CD4-positive, alpha-beta T cell treated with Interleukin-10 for 1 hour (primary cell): ENCODE measurements at places on chromosomes 4 and X.
A peak's percentile ranks its signal among the peaks of the same experiment; 100 is the strongest.

DNA sequence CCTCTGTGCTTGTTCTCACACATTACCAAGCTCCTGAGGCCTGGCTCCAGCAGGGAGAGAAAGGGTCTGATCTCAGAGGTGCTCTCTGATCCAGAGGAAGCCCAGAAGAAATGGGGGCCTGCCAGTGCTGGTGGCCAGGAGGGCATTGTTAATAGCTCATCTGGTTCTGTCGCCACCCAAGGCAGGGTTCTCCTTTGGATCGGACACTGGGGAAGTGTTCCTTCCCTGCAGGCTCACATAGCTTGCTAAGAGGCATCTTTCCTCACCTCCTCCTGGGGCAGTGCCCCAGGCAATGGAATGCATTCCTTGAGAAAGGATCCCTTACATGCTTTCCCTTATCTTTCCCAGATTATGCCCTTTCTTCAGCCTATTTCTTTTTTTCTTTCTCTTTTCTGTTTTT lies 53.8 kb downstream of the RBM47 start:
- no peak for DNase-seq

- DNase-seq = no peak
These were observed 24.4 kb downstream of the IGSF1 start for GRCh38 chrX:131264665-131265064.

- no peak for DNase-seq
These were observed 14.9 kb downstream of the HNRNPD start for GRCh38 chr4:82358847-82359246.

GRCh38 chr4:149344436-149344835 lies 471.2 kb downstream of the IQCM start:
- DNase-seq = no peak

DNA sequence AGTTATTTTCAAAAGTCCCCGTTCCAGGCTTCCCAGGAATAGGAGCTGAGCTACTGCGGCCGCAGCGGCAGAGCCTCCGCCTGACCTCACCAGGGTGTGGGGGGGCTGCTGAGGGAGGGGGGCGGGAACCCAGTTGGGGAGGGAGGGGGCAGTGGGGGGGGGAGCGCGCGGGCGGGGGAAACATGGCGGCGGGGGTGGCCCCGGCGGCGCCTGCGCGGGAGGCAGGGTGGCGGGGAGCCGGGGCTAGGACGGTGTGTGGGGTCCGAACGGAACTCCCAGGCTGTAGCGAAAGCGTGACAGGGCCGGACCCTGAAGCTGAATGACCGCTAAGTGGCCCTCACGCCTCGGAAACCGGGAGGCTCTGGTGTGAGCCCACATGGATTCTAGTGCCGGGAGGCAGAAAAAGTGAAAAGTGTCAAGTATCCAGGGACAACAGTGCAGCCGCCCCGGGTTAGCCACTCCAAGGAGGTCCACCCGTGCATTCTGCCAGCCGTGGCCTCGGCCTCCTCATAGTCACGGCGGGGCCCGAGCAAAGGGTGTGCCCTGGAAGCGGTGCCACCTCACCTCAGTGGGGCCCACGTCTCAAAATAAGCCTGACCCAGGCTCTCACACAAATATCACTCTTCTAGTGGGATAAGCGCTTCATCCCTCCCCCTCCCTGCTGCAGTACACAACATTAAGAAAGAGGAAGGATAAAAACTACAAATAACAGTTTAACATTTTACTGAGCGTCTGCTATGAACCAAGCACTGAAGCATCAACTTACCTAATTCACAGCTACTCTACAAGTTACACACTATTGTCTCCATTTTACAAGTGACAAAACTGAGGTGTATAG lies at the start of gene KLHL13:
Gene KLHL13 (minus strand): TSS at position 98 of the 838 bp plus-strand sequence. CDS start 88,337 bp downstream, outside the sequence.
- DNase-seq = peak; percentile 0

GRCh38 chr4:148071009-148071408 lies 339.1 kb downstream of the ARHGAP10 start:
- no peak for DNase-seq
